ENCODE measurements at places on chromosomes 2 and 18.

DNA sequence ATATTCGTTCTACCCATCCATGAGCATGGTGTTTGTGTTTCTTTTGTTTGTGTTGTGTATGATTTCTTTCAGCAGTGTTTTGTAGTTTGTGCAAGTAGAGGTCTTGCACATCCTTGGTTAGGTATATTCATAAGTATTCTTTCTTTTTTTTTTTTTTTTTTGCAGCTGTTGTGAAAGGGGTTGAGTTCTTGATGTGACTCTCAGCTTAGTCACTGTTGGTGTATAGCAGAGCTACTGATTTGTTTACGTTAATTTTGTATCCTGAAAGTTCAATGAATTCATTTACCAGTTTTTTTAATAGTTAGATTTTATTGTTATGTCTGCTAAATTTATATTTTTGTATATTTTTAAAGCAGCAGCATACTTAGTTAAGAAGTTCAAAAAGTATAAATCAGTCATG lies 834.4 kb upstream of the NRXN1 start:
- DNase-seq = no peak

- DNase-seq = no peak
Observed at GRCh38 chr2:183250472-183250871, 126.2 kb downstream of the NUP35 start.

- no peak for DNase-seq
Observed at GRCh38 chr2:8380026-8380425, 301.8 kb upstream of the ID2 start.

DNA sequence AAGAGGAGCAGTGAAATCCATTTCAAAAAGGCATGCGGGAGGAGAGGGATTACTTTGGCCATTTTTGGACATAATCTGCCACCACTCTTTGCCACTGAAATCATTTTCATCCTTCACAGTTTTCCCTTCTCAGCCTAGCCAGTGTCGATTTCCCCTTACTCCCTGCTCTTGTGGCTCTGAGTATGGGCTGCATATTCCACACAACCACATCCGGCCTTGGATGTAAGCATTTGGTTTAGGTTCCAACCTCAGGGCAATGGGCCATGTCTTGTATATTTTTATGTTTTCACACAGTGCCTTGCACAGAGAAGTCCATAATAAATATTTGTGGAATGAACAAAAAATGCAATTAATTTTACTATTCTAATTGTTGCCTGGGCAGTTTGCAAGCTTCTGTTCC lies 7.7 kb upstream of the SERPINE2 start:
- DNase-seq = no peak

GRCh38 chr2:158184556-158185343 lies 83.1 kb downstream of the UPP2 start:
- no peak for DNase-seq

DNA sequence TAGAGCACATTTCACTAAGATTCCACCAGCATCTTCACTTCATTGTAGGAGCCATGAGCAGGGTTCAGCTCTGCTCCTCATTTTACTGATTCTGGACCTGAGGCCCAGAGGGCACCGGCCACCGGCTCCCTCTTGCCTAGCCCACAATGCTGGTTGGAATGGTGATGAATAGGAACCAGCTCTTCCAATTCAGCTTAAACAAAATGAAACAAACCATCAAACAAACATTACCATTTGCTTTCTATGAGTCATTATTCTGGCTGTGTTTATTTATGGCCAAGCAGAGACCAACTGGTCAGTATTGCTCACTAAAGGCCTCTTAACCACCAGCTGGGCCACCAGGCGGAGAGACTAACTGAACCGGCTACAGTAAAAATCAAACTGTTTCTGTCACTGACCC lies 176.7 kb downstream of the MTX2 start:
- no peak for DNase-seq

- no peak for DNase-seq
Observed at GRCh38 chr2:128169497-128169896, 78.5 kb downstream of the UGGT1 start.

DNA sequence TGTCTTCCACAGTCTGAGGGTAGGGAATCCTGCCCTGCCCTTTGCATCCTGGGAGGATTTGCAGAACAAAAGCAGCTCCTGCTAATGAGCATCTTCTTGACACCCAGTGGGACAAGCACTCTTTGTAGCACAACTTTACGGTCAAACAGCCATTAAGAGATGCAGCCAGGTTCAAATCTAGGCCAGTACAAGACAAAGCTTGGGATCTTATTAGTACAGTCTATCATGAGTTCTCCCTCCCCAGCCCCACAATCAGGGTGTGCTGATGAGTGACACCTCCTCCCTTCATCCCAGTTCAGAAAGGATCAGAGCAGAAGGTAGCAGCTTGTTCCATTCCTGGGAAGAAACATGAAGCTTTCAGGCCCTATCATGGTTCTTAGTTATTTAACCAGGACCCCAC lies 41.9 kb downstream of the MARCO start:
- no peak for DNase-seq

DNA sequence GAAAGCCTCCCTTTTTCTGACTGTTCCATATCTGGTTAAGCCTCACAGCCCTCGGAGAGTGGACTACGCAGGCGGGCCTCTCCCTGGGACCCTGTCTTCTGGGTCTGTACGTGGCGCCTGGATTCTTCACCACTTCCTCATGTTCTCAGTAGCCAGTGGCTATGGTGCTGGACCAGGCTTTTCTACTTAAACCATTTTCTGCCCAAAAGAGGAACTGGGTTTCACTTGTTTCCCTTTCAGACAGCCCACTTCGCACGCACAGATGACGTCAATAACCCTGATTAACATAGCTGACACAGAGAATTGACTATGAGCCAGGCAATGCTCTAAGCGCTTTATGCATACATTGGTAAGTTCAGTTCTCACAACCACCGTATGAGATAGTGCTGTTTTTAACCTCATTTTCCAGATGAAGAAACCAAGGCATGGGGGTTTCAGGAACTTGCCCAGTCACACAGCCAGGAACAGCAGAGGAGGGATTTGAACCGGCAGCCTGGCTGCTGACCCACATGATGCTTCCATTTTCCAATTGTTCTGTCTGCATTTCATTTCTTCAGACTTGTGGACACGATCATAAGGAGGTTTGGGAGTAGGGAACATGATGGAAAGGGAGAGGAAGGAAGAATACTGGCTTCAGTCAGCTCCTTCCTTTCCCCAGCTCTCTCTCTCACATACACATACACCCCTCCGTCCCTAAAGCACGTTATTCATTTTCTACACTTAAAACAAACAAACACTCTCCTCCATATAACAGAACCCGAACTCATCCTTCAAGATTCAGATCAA lies 41.7 kb downstream of the MYOM1 start:
- DNase-seq = no peak

DNA sequence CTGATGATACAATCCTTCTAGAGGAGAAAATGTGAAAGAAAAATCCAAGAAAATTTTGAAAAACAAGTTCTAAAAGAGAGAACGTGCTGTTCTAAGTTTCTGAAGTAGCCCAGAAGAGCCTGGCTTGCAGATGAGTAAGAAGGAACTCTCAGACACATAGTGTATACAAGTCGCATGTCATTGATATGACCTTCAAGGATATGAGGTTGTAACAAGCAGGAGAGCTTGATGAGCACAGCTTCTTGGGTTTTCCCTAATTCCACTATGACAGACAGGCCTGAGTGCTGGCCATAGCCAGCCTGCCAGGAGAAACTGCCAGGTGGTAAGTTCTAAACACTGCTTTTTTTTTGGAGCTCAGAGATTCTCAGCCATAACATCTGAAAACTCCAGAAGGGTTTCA lies 235.7 kb upstream of the SIX2 start:
- no peak for DNase-seq

- DNase-seq = no peak
Observed at GRCh38 chr2:85623991-85624390, 8.0 kb downstream of the USP39 start.

GRCh38 chr2:12131975-12132374 lies 385.5 kb downstream of the LPIN1 start:
- DNase-seq = no peak

DNA sequence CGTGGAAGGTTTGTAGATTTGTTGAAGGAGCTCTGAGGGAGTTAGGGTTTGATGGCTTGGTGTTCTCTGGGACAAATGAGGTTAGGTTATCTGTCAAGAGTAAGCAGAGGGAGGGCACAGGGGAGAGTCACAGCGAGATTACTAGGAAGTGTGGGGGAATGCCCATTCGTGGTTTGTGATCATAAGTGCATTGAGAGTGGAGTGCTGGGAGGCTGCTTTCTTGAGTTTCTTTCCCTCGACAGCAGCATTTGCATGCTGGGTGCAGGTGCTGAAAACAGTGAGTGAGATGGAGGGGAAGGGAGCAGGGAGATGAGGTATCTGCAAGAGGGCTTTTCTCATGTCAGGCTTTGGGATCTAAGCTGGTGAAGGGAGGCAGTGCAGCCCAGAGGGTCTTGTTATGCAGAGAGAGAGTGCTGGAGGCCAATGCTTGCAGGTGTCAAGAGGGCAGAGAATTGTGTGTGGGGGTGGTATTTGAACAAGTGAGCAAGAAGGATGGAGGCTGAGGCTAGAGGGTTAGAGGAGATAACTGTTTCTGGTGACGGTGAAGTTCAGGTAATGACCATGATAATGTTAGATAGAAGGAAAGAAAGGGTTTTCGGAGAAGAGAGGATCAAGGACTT lies 8.8 kb downstream of the RALB start:
- no peak for DNase-seq

GRCh38 chr2:30037016-30037415 lies 109.8 kb upstream of the YPEL5 start:
- DNase-seq = no peak

DNA sequence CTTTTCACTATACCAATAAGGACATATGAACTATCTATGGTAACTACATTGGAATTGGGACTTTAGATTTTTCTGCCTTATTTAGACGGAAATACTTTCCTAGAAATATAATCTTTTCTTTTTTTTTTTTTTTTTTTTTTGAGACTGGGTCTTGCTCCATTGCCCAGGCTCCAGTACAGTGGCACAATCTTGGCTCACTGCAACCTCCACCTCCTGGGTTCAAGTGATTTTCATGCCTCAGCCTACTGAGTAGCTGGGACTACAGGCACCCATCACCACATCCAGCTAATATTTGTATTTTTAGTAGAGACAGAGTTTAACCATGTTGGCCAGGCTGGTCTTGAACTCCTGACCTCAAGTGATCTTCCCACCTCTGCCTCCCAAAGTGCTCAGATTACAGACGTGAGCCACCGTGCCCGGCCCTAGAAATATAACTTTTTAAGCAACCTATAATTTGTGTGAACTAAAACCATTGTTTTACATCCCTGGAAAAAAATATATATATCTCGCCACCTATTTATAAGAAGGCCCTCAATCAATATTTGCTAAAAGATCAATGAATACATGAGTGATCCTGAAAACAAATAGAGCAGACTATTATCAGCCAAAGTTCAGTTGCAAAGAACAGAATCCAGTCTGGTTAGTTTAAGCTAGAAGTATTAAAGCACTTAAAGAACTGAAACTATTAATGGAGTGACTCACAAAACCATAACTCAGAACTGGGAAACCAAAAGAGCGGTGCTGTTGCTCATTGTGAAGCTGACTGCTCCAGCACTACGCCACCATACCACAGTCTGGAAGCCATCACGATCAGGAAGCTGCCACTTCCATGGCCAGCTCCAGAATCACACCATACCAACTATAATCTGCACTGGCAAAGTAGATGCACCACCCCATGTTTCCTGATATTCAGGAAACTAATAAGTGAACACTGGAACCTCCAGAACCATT lies 8.4 kb upstream of the HNRNPLL start:
- no peak for DNase-seq

GRCh38 chr2:155382776-155383175 lies 684.3 kb downstream of the KCNJ3 start:
- peak; percentile 7 for DNase-seq

- no peak for DNase-seq
Observed at GRCh38 chr2:11945139-11946126, 199.0 kb downstream of the LPIN1 start.

DNA sequence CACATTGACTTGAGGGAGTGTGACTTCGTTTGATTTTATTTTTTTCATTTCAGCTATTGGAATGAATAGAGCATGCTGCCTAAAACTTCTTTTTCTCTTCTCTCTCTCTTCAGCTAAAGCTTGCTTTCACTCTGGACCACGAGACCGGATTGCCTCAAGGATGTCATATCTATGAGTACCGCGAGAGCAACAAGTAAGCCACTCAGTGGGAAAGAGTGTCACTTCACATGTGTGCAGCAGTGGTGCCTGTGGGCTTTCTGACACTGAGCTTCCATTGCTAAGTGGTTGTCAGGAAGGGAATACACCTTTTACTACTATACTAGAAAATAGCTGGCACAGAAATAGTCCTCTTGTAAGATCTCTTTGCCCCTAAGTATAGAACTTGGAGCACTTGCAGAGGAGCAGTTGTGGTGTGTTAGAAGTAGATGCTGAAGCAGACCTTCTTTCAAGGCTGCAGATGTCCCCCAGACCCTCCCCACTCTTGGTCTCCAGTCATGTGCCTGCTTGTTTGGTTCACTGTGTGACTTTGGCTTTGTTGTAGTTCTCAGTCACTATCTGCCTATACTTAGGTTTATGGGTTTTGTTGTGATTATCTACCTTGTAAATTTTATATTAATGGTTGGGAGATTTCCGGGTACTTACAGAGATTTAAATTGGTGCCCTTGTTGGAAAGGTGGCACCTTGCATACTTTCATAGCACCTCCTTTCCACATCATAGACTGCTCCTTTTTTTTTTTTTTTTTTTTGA lies 78.5 kb upstream of the ALPP start:
- DNase-seq = no peak

- DNase-seq = no peak
Observed at GRCh38 chr2:152088006-152088405, 10.8 kb downstream of the CACNB4 start.

DNA sequence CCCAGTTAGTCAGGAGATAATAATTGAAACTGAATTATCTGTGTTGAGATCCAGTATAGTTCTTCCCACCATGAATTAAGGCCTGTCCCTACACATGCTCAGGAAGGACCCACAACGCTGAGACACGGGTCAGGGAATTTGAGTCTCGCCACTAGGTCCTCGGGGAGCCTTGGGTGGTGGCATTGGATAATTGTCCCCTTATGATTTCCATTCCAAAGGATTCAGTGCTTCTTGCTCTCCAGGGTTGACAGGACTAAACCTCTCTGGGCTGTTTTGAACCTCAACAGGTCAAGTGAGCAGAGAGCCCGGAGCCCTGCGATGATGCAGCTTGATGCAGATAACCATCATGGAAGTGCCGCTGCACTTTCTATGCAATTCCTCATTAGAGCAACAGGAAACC lies 253.7 kb upstream of the PXDN start:
- DNase-seq = no peak

DNA sequence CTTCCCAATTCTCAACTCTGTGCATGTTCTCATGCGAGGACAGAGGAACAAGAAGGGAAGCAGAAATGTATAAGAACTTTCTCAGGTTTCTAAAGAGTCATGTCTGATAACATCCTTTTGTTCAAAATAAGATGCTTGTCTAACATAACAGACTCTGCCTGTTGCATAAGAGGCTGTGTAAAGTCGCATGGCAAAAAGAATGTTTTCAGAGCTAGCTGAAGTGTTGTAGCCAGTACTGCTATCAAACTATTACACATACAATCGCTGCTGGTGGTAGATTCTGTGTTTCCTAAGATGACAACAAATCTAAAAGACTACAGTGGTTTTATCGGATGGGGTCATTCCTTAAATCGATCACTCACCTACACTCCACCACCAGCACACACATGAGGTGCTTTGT lies 487.5 kb downstream of the IRS1 start:
- no peak for DNase-seq

Data from NCI-H1694 (cell line).